ENCODE measurements at places on chromosomes 3 and 15.

DNA sequence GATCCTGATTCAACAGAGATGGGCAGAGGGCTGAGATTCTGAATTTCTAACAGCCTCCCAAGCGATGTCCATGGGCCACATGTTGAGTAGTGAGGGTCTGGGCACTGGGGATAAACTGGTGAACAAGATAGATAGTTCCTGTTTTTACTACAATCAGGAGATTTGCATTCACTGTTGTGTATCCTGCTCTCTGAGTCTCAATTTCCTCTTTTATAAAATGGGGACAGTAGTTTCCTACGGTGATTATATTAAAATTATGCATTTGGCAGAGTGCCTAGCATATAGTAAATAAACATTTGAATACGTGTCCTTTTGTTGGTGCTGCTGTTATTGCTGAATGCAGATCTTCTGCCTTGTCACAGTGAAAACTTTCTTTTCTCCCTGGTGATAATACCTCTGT is 102.5 kb downstream of the MYH15 start:
- DNase-seq: no peak

- no peak for DNase-seq
These were observed 446.5 kb downstream of the GRM7 start for GRCh38 chr3:7307410-7307809.

- no peak for DNase-seq
These were observed 94.7 kb downstream of the IL5RA start for GRCh38 chr3:3015185-3016089.

GRCh38 chr3:186883686-186884058 is 41.2 kb downstream of the ADIPOQ start:
- DNase-seq: no peak

- no peak for DNase-seq
These were observed 17.5 kb downstream of the CCR4 start for GRCh38 chr3:32968920-32969389.

- no peak for DNase-seq
These were observed 59.1 kb downstream of the SENP7 start for GRCh38 chr3:101453961-101454360.

GRCh38 chr15:85099195-85099803 is 117.6 kb downstream of the PDE8A start:
- no peak for DNase-seq

GRCh38 chr3:181534781-181535221 is 176.9 kb upstream of the SOX2 start:
- no peak for DNase-seq

All from T-helper 1 cell (primary cell).